Nucleus accumbens (tissue), 56 donors: ENCODE measurements at places on chromosomes 11 and 22.

DNA sequence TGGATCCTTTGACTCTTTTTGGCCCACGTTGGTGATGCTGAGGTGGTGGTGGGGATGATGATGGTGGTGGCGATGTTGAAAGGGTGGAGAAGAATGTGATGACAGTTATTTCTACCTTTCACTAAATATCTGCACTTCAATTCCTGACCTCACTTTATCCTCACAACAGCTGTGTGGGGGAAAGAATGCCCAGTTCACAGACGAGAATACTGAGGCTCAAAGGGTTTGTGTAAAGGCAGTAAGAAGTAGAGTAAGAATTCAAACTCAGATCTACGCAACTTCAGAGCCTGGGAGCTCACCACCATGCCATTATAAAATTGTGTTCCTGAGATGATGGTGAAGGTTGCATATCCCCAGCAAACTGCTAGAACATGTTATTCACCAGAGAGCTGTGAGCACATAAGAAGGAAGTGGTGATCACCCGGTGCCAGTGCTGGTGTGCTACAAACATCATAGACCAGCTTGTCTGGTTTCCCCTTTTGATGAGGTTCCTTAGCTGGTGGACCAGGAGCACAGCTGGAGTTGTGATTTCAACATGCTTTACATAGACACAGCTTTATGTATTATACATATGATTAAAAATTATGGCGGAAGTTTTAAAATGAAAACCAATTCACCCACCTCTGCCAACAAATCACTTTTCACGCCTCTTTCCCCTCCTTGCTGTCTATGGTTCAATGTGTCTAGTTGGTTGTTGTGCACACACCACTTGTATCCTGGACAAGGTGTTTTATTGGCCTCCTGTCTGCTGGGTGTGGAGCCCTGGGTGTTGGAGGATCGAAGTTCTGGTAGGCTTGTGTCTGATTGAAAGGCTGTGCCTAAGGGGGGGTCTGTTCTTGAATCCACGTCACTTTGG lies 6.2 kb downstream of the ST14 start:
- no peak for DNase-seq

- DNase-seq: no peak
Measured at GRCh38 chr11:110032957-110033570, 60.1 kb upstream of the ZC3H12C start.

DNA sequence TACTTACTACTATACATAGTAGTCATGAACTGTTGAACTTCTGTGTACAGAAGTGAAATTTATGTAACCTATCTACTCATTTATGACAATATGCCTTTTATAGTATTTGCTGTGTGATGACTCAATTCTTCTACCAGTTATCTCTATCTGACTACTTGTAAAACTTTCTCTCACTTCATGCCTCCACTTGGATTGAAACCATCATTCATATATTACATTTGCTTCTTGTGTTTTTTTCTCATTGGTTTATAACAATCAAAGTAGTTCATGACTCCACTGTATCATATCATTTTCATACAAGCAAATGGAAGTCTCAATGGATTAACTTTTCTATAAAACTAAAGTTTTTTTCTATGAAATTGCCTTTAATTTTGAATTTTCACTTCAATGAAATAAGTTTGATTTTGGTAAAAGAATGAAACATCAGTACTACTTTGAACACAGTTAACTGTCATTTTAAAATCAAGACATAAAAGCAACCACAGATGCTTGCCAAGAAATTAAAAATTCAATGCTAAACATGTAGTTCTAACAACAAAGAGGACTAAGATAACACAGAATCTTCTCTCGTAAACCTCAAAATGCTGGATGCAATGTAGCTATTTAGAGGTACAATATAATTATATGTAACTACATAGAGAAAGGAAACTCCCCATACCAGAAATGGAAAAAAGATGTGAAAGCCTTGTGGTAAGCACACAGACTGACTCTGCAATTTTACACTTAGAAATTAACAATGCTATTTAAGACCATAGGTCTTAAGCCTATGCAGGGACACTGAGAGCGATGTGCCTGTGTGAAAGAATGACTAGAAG lies 27.6 kb upstream of the EXPH5 start:
- no peak for DNase-seq

- no peak for DNase-seq
Measured at GRCh38 chr11:82234256-82234655, 499.4 kb downstream of the FAM181B start.

- no peak for DNase-seq
Measured at GRCh38 chr11:2940147-2940920, 11.1 kb upstream of the PHLDA2 start.

DNA sequence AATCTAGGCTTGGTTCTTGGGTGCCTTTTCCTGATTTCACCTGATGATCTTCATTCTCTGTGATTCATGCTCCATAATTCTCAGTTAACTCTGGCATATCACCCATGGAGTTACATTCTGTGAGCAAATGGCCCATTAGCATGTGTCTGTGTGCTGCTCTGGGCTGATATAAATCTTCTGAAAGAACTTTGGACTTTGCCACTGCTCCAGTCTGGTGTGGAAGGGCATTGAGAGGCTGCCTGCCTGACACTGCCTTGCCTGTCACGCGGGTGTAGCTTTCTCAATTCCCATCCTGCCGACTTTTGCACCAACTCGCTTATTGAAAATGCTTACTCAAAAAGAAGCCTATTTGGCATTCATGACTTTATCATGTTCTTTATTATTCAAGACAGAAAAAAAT lies 42.2 kb downstream of the FAT3 start:
- no peak for DNase-seq

DNA sequence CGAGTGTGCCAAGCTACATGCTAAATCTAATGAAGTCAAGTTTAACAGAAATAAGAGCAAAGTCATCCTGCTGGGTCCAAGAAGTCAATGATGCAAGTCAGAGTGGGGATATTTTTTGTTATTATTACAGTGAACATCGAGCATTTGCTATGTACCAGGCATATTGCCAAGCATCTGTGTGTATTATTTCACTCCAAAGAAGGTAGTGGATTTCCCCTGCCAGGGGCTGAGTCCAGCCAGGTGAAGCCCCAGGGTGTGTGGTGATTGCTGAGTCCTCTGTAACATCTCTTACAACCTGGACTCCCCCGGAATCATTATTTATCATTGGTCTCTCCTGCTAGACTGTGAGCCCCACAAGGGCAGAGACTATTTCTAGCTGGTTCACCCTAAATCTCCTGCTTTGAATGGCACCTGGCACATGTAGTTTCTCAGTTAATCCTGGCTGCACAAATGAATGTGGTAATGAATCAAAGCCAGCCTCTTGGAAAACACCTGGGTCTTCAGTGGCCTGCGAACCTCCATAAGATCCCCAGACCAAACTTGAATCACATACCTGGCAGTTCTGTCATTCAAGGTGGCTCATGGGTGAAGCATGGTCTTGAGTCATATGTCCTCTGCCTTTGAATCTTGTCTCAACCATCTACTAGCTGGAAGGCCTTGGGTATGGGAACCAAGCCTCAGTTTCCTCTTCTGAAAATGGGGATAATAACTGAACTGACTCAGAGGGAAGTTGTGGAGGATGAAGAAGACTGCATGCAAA lies 549.2 kb downstream of the MIAT start:
- DNase-seq: no peak

- no peak for DNase-seq
Measured at GRCh38 chr22:46457502-46458488, 79.6 kb downstream of the CELSR1 start.

- DNase-seq: no peak
Measured at GRCh38 chr11:945986-946385, 20.3 kb downstream of the AP2A2 start.

- DNase-seq: no peak
Measured at GRCh38 chr11:105942921-105943320, 79.1 kb downstream of the MSANTD4 start.

DNA sequence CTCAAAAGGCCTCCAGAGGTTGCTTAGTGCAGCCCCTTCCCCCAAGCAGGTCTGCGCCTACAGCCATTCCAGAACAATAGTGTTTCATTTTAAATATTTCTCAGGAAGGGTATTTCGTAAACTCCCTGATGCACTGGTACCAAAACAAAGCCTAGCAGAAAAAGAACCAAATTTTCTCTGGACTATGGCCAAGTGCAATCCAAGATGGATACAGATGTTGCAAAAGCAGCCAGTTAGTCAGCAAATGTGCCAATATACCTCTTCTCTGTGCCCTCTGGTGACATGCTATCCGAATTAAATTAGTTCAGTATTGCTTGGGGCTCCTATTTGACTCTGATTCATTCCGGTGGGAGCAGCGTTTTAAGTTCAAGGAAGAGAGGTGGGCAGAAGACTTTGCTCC lies 247.8 kb downstream of the NTM start:
- DNase-seq: no peak

DNA sequence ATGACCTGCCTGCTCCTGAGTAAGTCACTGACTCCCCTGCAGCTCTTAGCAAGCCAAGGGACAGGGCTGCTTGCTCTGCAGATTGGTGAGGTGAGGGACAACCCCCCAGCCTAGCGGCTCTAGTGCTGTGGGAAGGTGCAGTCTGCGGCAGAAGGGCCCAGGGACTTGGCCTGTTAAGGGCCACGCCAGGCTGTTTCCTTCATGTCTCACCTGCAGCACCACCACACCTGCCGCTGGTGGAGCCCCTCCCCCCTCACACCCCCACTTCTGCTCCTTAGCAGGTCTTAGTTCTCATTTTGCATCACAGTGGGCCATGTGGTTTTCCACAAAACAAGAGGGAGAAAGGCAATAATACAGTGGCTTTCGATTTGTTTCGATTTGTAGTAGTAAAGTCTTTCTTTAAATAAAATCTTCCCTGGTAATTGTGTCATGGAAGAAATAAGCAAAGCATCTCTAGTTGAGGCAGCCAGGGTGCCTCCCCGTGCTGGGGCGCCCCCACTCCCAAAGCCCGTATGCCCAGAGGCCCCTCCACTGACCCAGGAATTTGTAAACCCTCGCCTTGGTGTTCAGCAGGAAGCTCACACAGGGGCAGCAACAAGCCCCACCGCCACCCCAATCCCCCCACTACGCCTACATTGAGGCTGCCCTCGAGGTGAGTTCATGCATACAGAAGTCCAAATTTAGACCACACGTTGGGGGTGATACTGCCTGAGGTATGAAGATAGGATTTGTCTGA lies 86.5 kb upstream of the CLDN5 start:
- no peak for DNase-seq

- DNase-seq: no peak
Measured at GRCh38 chr11:34154059-34154875, 48.8 kb downstream of the NAT10 start.

DNA sequence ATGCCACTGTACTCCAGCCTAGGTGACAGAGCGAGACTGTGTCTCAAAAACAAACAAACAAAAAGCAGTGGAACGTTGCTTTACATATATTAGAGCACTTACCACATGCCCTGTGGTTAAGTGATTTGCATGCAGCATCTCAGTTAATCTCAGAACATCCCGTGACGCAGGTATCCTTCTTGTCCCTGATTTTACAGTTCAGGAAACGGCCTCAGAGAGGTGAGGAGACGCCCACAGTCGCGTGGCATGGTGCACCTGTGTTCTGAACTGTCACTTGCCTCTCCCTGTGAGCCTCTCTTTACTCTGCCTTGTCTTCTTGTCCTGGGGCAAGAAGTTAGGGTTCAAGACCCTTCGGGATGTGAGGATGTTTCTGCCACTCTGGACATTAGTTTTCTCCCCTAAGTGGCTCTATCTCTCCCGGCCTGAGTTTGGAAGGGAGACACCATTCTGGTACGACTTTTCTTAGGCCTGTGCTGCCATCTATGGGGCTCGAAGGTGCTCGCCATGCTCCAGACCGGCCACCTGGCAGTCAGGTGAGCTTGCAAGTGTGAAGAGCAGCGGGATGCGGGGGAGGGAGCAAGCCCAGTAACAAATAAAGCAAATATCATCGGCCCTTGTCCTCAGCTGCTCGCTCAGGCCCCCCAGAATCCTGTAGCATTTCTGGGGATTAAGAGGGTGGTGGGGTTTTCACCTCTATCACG lies 25.6 kb downstream of the YWHAH start:
- peak; percentile 67 for DNase-seq

DNA sequence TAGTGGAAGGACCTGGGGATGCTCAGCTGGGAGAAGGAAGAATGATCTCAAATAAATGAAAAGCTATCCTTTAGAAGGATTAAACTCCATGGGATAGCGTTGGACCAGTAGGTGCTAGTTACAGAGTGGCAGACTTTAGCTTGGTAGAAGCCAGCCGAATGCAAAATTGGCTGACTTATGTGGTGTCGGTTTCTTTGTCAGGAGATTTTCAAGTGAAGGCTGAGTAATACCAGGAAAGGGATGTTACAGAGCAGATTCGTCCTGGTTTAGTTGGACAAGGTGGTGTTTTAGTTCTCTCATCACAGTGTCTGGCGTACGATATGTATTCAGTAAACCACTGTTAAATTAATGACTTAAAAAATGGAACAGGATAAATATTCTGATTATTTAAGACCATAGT lies 26.0 kb downstream of the FDX1 start:
- DNase-seq: no peak

GRCh38 chr11:944711-945470 lies 19.2 kb downstream of the AP2A2 start:
- no peak for DNase-seq

DNA sequence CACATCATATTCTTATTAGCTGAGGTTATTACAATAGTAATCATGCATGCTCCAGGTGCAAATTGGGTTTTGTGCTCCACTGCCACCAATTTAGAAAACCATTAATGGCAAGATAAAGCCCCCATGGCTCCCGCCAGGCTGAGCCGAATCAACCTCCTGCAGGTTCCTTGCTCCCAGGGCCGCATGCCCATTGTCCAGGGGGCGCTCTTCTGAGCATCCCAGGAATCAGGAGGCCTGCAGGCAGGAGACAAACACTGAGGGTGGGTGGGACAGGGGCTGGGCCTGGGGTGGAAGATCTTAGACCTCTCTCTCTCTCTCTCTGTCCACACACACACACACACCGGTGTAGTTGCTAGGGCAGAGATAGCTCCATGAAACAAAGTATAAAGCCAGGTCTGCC lies 57.4 kb downstream of the BUD13 start:
- no peak for DNase-seq

GRCh38 chr11:843818-844692 lies 1.4 kb downstream of the TSPAN4 start:
- no peak for DNase-seq

DNA sequence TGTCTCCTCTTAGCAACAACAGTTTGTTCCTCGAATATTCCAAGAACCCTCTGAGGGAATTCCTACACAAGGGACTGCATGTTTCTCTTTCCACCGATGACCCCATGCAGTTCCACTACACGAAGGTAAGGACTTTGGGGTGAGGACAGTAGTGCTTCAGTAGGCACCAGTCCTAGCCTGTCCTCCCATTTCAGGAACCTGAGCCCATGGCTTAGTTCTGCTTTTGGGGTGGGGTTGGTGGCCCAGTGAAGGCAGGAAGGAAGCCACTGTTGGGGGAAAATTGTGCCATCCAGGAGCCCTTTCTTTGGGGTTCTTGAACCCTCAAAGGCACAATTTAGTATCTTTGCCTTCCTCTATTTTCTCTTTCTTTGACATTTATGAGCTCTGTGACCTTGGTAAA lies 38.2 kb downstream of the RNF141 start:
- no peak for DNase-seq

GRCh38 chr11:118929501-118930093 lies 3.9 kb upstream of the BCL9L start:
- DNase-seq: peak; percentile 84

DNA sequence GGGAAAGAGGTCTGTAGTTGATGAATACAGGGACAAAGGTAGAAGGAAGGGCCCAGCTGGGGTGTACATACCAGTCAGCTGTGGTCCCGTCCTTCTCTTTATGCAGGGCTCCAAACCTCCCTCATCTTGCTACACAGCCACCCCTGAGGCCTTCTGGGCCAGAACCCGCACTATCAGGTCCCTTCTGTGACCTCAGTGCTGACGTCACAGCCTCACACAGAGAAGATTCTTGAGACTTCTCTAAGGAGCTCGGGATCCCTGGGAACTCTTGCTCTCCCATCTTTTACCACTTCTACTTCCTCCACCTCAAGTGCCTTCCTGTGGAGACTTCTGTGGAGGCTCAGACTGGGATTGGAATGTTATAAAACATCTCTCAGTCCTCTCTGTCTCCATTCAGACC lies at the start of gene UBQLN3:
Gene UBQLN3 (minus strand): TSS at position 155 of the 400 bp plus-strand sequence. CDS start 399 bp downstream, outside the sequence.
- DNase-seq: no peak
